ENCODE measurements at places on chromosomes 5 and 9.

- no peak for DNase-seq
Measured at GRCh38 chr5:71703941-71704340, 15.1 kb upstream of the CARTPT start.

DNA sequence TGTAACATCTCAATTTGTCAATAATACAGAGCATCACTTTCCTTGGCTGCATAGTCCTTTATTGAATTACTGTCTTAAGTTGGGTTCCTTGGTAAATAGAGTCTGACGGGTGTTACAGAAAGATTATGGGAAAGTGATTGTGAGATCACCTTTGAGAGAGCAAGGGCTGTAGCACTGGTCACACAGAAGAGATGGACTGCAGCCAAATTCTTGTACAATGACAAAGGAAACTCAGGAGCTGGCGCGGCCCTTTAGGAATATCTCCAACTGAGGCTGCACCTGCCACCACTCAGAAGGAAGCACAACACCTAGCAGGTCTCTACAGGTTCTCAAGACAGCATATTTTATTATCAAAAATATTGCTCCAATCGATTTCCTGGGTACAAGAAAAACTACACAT is 350.0 kb upstream of the ISL1 start:
- DNase-seq = no peak

- DNase-seq = no peak
Measured at GRCh38 chr9:125812403-125812802, 65.2 kb downstream of the PBX3 start.

- no peak for DNase-seq
Measured at GRCh38 chr9:83430681-83431080, 107.5 kb downstream of the FRMD3 start.

GRCh38 chr9:88586452-88586851 is 51.5 kb downstream of the NXNL2 start:
- DNase-seq = no peak

GRCh38 chr5:116764941-116765340 is 190.3 kb upstream of the SEMA6A start:
- no peak for DNase-seq

GRCh38 chr5:72608297-72608696 is 101.1 kb upstream of the ZNF366 start:
- DNase-seq = no peak

- no peak for DNase-seq
Measured at GRCh38 chr5:81171769-81172168, 61.4 kb upstream of the CKMT2 start.

DNA sequence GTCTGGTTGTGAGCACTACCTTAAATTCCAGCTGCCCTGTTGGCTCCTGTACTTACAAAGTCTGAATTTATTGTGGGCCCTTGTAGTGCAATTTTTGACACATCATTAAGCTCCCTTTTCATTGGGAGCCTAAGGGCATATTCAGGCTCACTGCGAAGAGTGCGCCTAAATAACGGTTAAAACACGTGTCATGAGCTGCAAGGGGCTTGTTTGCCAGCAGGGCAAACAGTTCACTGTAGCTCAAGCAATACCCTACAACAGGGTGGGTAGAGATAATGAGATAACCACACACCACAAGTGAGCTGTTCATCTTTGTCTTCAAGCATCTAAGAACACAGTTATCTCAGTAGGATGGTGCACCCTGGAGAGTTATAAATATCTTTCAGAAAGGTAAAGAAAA is 214.2 kb downstream of the SLF1 start:
- no peak for DNase-seq

GRCh38 chr5:180007582-180007981 is 64.0 kb downstream of the RNF130 start:
- no peak for DNase-seq

DNA sequence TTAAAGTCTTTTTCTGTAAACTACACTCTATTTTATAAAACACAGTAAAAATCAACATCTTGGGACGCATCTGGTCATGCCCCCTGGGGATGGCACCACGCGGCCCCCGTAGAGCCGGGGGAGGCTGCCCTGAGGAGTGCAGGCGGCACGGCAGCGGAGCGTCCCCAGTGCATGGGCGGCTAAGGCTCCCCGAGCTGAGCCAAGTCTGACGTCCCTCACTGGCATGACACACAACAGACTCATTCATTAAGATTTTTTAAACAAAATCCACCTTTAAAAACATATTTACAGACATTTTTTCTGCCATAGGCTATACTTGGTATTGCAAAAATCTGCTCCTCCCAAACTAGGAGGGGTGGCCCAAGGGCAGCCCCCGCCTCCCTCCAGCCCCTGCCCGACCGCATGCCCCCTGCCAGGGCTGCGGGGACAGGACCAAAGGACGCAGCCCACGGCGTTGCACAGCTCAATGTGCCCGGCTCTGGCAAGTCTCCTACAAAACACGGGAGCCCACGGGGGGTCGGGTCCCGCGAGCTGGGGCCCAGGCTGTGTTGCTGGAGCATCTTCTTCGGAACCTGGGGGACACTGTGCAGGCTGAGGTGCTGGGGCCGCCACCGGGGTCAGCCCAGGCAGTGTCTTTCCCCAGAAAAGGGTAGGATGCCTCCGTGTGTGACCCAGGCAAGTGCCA is 11.8 kb upstream of the SEC16A start:
- DNase-seq = no peak

- no peak for DNase-seq
Measured at GRCh38 chr5:37554938-37555337, 175.8 kb downstream of the WDR70 start.

DNA sequence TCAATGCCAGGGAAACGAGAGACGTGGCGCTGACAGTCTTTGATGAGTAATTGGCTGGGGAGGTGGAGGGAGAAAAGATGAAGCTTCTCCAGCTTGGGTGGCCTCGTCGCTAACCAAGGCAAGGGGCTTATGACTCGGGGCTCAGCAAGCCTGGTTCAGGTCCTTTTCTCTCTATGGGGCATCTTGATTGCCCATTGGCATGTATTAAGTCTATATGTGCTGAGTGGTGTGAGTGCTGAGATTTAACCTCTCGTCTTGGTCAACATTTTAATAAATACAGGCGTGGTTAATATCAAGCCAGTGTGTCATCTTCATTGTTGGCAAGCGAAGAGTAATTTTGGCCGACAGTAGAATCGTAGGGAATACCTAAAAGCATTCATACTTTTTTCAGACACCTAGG is 85.9 kb downstream of the RAI14 start:
- no peak for DNase-seq

DNA sequence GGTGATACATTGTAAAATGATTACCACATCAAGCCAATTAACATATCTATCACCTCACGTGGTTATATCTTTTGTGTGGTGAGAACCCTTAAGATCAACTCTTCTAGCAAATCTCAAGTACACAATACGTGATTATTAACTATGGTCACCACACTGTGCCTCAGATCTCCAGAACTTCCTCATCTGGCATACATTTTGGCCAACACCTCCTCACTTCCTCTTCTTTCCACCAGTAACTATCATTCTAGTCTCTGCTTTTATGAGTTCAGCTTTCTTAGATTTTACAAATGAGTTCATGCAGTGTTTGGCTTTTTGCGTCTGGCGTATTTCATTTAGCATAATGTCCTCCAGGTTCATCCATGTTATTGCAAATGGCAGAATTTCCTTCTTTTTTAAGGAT is 35.8 kb downstream of the PRKACG start:
- no peak for DNase-seq

GRCh38 chr5:96896276-96896675 is 20.0 kb downstream of the ERAP2 start:
- DNase-seq = no peak
